ENCODE measurements at places on chromosomes 5 and 9.

DNA sequence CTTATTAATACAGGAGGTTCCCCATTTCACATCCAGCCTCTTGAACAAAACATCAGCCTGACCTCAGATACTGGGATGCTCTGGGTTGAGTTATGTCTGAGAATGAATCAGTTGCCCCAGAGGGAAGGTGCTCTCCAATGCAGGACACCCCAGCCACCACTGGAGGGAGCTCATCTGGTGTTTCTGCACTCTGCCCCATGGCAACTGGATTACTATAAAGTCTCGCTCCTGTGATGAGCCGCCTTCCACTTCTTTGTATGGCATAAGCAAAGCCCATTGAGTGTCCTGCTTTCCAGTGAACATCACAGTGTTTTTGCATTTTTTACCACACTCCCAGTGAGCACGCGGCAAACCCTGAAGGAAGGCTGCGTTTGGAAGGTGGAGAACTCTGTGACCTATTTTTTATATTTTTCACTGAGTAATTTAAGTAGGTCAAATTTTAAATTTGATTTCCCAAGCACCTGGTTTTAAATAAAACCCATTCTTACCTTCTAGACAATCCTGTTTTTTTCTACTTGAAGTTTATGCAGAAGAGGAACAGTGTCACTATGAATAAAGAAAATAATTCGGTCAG, 176.9 kb upstream of the WWC1 start:
- DNase-seq, result no peak

GRCh38 chr9:115531410-115532125, 413.6 kb upstream of the TNC start:
- DNase-seq, result no peak

GRCh38 chr5:162174358-162174974, 106.9 kb downstream of the GABRG2 start:
- DNase-seq, result no peak

DNA sequence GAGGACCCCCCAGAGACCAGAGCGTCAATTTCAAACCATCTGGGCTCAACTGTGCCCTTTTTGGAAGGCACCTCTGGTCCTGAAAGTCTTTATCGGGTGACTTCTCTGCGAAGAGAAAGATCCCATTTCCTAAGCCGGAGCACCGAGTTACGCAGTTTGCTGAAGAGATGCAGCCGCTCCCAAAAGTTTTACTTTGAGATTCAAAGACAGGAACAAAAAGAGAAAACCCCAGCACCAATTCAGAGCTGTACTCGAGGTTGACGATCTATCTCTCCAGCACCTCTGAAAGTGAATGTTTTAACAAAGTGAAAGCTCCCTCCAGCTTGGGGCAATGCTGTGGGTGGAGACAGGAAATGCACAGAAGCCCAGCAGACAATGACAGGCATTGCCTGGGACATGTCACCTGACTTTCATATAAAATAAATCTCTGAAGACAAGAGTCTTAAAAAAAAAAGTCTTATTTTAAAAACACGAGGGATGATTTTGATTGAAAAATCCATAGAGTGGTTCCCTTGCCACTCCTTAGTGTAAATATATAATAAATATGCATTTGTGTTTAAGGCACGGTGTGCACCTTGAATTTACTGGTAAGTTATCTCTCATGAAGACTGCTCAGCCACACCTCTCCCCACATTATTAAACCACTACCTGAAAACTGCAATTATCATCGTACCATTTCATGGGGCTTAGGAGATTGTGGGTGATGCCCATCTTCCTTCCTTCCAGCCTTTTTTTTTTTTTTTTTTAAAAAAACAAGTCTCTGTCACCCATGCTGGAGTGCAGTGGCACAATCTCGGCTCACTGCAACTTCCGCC, 79.9 kb downstream of the FNBP1 start:
- peak; percentile 41 for DNase-seq

- DNase-seq, result peak; percentile 53
These were observed 53.4 kb downstream of the TENT4A start for GRCh38 chr5:6766604-6767093.
